ENCODE measurements at places on chromosomes 1 and 21. TPM values are rescaled to one million over a fixed set of nuclear protein-coding genes. Genes with fewer than 3 reads are reported as not detected.

The CDKN2C gene
- total RNA-seq = 0.36 TPM

The KANK4 gene
- total RNA-seq = 4.2 TPM

The TNNI3K gene
- 0.34 TPM for total RNA-seq

The ZYG11A gene
- total RNA-seq = 0.07 TPM

The LRRC7 gene
- total RNA-seq = 0.07 TPM

The EDARADD gene
- total RNA-seq = 10.0 TPM

The TSPAN1 gene
- total RNA-seq = 28.4 TPM

The FNDC10 gene
- 2.5 TPM for total RNA-seq

The NHLH2 gene
- 1.4 TPM for total RNA-seq

The MIXL1 gene
- total RNA-seq = not detected

The OR14K1 gene
- not detected for total RNA-seq
